ENCODE measurements at places on chromosomes 3 and 15. TPM values are rescaled to one million over a fixed set of nuclear protein-coding genes. Genes with fewer than 3 reads are reported as not detected.
A peak's percentile ranks its signal among the peaks of the same experiment; 100 is the strongest.

DNA sequence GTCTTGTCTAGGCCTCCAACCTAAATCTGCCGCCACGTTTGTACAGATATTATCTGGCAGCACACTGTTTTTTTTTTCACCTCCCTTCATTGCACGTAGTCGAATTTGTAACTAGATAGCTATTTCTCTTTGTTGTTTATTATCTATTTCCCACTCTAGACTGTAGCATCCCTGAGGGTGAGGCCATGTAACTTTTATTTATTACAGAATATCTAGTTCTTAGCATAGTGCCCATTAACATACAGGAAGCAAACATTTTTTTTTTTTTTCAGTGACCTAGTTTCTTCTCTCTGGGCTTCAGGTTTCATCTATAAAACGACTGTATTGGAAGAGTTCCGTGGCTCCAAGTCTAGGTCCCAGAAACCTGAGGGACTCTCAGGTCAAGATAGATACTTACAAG is 354.3 kb downstream of the FGF12 start:
- DNase-seq: no peak

- no peak for DNase-seq
Observed at GRCh38 chr15:71115567-71116351, 488 bp downstream of the THSD4 start.

DNA sequence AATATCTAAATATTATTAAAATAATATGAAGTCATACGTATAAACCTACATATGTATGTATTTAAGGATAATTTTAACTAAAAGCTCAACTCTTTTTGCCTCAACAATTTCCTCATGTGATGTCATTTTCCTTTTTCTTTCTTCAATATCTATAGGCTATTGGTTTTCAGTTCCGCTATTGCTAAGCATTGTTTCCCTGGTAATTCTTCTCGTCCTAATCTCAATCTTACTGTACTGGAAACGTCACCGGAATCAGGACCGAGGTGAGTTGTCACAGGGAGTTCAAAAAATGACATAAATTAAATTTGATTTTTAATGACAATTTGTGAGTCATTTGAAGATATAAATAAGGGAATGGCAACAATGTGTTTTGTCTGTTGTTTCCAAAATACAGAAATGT is 16.6 kb downstream of the CD200 start:
- no peak for DNase-seq

GRCh38 chr3:176579711-176580185 is 617.5 kb downstream of the TBL1XR1 start:
- no peak for DNase-seq

DNA sequence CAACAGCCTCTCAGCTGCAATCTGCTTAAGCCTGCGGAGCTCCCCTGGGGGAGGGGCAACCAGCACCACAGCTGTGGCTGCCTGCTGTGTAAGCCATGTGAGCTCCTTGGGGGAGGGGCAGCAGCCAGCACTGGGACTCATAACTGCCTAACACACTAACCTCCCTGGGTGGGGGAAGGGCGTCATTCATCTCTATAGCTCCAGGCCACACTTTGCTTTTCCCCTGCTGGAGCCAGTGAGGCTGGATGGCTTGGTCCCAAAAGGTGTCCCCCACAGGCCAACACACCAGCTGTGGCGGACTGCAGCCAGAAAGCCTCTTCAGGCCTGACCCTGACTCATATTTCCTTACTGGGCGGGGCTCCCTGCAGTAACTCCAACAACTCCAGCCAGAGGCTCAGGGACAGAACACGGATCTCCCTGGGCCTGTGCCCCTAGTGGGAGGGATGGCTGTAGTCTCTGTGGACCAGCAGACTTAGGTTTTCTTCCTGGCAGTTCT is 129.8 kb downstream of the PPM1L start:
- no peak for DNase-seq

DNA sequence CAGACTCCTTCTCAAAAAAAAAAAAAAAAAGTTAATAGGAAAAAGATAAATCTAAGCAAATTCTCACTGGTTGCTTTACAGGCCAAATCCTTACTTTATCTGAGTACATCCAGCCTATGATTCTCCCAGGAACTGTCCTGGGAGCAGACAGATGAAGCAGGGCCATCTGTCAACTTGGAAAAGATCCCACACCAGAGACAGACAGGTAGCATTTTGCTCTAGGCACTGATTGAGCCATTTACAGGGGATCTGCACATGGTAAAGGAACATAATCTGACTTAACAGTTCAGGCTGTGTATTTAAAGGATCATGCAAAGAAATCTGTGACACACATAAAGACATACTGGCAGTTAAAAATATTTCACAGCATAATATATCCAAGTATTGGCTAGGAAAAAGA is 1006.5 kb downstream of the TBL1XR1 start:
- no peak for DNase-seq

DNA sequence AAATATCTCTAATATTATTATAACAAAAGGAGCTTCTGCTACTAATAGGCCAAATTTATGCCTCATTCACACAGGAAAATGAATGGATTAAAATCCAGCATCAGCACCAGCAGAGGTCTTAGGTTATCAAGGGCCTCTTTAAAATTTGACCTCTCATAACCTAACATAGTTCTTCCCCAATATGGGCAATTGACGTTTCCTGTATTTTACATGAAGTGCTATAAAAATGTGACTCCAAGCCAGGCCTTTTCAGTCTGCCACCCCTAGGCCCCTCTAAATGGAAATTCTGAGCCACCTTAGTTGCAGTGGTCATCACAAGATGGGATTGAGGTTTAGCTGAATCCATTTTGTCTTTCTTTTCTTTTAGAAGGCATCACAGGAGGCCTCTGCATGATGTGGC is 70.1 kb downstream of the CASR start:
- no peak for DNase-seq

- DNase-seq: no peak
Observed at GRCh38 chr3:24012589-24013269, 67.6 kb downstream of the NR1D2 start.

- DNase-seq: no peak
Observed at GRCh38 chr15:40838756-40839155, 5.1 kb upstream of the SPINT1 start.

DNA sequence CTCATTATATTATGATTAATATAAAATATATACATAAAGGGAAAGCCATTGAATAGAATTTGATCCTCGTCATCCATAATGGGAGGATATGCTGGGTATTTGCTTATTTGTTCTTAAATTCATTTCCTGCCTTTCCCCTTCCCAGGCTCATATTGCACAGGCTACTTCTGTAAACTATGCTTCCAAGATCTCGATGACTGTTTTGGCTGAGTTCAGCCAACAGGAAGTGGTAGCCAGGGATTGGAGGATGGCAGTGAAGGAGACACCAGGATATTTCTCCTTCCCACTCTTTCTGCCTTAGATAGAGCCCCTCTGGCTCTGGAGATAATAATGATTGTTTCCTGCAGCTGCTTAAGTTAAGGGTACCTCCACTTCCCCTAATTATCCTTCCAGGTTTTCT is 44.3 kb upstream of the DYNC1LI1 start:
- DNase-seq: no peak

Gene TTLL13
- 0.77 TPM for total RNA-seq

Gene SERP1
- total RNA-seq: 101 TPM

DNA sequence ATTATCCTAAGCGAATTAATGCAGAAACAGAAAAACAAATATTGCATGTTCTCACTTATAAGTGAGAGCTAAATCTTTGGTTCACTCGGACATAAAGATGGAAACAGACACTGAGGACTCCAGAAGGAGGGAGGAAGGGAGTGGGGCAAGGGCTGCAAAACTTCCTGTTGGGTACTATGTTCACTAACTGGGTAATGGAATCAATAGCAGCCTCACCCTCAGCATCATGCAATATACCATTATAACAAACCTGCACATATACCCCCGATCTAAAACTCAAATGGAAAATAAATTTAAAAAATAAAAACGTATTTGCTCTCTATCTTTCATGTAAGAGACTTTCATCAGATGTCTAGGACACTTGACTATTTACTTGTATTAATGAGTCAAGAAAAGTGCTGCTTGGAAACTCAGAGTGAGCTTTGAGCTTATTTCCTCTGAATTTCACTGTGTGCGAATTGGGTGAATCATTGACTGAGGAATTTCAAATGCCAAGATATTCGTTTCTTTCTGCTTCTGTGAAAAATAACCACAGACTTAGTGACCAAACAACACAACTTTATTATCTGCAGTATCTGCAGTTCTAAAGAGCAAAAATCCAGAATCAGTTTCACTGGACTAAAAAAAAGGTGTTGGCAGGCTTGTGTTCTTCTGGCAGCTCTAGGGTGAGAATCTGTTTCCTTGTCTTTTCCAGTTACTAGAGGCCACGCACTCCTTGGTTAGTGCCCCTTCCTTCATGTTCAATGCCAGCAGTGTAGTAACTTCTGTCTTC is 18.4 kb downstream of the TM4SF18 start:
- no peak for DNase-seq

- no peak for DNase-seq
Observed at GRCh38 chr3:69091389-69092029, 6.8 kb downstream of the ARL6IP5 start.

Gene CCDC54
- total RNA-seq: not detected

Gene EMC7
- 39.8 TPM for total RNA-seq

Gene MST1
- total RNA-seq: 26.2 TPM

- no peak for DNase-seq
Observed at GRCh38 chr3:140096037-140096436, 161.1 kb downstream of the CLSTN2 start.

Gene CFAP100
- total RNA-seq: not detected

GRCh38 chr15:79283252-79284048 is 928 bp downstream of the ANKRD34C start:
- DNase-seq: no peak

Gene CLDN16
- total RNA-seq: not detected

- DNase-seq: peak; percentile 89
Observed at GRCh38 chr3:113606539-113607218, 74.3 kb downstream of the SIDT1 start.

DNA sequence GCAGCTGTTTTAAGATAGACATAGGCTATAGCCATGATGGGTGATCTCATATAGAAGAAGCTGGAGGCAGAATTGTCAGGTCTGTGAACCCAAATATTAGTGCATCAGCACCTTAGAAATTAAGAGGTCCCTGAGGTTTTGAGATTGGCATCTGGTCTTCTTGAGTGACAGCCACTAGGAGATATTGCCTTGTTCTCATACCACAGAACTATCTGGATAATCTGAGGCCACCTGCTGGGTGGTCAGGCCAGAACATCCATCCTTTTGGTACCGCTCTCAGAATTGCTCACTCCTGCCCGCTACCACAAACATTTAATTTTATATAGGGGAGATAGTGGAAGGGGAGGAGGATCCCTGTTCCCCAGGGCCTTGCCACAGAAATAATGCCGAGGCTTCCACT is 210.6 kb upstream of the ZPLD1 start:
- peak; percentile 54 for DNase-seq

DNA sequence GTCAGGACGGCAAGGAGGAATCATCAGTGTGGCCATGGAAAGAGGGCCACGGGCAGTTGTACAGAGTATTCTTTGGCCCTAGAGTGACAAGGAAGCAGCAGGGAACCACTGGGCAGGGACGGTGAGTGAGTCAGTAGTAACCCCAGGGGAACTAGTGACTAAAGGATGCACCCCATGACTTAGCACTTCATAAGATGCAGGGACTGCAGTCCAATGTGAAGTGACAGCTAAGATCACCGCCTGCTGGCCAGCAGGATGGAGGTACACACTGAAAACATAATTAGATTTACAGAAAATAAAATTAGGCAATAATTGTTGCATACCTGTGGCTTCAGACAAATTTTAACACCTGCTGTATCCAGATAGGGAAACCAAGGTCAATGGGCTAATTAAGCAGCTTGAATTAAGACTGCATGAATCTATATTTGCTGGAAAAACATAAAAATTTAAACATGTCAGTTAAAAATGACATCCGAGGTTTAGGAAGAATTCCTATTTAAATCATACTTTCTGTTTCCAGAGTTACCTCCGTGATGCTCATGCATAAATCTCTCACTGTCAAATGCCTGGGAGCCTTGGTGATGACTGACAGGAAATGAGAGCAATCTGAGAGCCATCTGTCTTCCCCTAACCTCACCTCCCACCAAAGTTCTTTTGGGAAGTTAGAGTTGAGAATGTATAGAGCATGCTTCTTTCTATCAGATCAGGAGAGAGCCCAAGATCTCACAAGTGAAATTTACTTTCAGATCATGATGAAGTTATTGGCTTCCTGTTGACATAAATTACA is 56.5 kb downstream of the DCLK3 start:
- DNase-seq: peak; percentile 7

- DNase-seq: no peak
Observed at GRCh38 chr15:60761505-60761845, 282.5 kb upstream of the ICE2 start.

Gene MORC1
- not detected for total RNA-seq

Gene MSL2
- 55.6 TPM for total RNA-seq

Gene C3orf22
- total RNA-seq: not detected

GRCh38 chr15:72319360-72319984 is 485 bp downstream of the CELF6 start:
- no peak for DNase-seq

All from OCI-LY7 (cell line).